Stromal cell of bone marrow (primary cell): ENCODE measurements at places on chromosomes 11 and 22.

GRCh38 chr11:35049859-35050531 is 89.0 kb upstream of the CD44 start:
- DNase-seq = no peak

DNA sequence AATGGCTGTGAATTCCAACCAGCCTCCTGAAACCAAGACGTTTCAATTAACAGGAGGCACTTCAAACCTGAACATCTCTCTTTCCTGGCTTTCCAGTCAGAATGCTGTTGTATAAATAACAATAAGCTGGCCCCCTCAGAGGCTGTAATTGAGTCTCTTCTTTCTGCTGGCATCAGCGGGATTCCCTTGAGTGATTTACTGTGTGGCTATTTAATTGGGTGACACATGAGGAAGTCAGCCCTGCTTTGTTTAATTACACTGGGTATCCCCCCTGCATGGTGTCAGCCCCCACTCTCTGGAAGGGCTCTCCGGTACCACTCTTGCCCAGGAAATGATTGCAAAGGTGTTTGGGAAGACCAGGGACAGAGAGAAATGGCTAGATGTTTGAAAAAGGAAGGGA is 101.6 kb downstream of the NTM start:
- DNase-seq = no peak

- DNase-seq = no peak
These were observed 8.3 kb upstream of the FGF19 start for GRCh38 chr11:69711822-69712801.

GRCh38 chr11:36508743-36509142 is 1.3 kb downstream of the TRAF6 start:
- DNase-seq = no peak

- no peak for DNase-seq
These were observed 88.4 kb downstream of the TTC17 start for GRCh38 chr11:43447151-43447550.

GRCh38 chr11:73372375-73372993 is 3.7 kb upstream of the RELT start:
- DNase-seq = no peak

DNA sequence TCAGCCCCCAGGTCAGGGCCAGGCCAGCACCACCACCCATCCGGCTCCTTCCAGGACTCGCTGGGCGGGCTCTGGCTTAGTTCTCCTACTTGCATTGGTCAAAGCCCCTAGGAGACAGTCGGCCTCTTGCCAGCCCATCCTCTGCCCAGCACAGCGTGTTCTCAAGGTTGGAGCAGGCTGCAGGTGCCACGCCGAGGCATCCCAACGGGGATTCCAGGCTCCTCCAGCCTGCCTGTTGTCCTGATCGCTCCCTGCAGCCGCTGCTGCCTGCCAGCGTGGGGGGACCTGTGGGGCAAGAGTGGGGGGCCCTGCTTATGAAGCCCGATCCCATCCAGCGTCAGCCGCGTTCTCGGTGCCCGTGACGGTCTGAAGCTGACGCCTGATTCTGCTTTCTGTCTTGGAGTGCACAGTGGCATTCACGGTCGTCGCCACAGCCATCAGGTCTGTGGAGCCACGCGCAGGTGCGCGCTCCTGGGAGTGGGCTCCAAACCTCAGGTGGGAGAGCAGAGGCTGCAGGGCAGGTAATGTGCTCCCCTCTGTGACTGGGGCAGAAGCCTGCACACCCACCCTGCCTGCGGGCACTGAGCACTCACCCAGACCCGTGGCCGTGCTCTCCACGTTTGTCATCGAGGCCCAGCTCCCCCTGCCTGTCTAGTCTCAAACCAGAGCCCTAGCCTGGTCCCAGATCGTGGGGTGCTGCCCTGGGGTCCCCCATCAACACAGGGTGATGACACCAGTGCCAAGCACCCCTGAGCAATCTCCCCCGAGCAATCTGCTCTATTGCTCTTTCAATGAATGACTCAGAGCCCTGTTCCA is 991.6 kb downstream of the BRD1 start:
- DNase-seq = no peak

GRCh38 chr22:44595841-44596341 is 97.9 kb upstream of the RTL6 start:
- no peak for DNase-seq

DNA sequence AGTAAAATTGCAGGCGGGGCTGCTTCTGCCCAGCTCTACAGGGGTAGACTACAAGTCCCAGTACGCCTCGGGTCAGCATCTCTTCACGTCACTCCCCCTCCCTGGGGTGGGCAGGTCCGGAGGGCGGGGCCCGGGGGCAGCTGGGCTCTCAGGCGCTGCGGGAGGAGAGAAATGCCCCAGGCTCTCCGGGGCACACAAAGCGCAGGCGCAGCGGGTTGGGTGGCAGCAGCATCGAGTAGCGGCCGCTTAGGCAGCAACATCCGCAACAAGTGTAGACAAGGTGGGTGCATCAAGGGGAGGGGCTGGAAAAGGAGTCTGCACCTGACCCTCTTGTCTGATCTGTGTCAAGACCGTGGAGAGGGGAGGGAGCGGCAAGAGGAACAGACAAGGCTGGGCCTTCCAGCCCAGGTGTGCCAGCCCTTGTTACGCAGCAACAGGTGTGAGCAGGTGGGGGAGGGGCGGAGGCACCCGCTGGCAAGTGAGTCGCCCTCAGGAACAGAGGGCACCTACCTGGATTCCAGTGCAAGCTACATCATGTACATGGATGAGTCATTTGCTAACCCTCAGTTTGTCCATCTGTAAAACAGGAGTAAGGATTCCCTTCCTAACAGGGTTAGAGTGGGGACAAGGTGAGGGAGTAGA is 1.2 kb downstream of the PLEKHB1 start:
- peak; percentile 57 for DNase-seq

GRCh38 chr11:99739464-99740089 is 718.8 kb downstream of the CNTN5 start:
- peak; percentile 3 for DNase-seq

DNA sequence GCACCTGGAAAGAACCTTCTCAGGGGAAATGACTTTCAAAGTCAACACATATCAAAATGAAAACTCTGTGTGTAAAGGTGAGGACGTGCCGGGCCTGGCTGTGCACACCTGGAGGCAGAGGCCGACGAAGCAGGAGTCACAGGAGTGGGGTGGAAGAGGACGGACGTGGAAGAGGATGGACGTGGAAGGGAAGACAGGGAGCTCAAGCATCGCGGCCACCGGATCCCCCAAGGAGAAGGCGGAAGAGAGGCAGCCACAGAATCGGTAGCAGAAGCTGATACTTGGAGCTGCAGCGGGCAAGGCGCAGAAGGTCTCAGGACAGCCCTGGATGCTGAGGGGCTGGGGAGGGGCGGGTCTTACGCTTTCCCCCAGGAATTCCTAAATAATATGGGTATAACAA is 519.8 kb downstream of the BRD1 start:
- DNase-seq = no peak

GRCh38 chr11:103332409-103332808 is 223.2 kb downstream of the DYNC2H1 start:
- no peak for DNase-seq

- DNase-seq = no peak
These were observed 33.8 kb downstream of the CASP4 start for GRCh38 chr11:104934594-104934993.

GRCh38 chr11:36558571-36559413 is 9.0 kb upstream of the RAG1 start:
- no peak for DNase-seq

GRCh38 chr11:110508786-110509185 is 79.0 kb downstream of the FDX1 start:
- DNase-seq = no peak

DNA sequence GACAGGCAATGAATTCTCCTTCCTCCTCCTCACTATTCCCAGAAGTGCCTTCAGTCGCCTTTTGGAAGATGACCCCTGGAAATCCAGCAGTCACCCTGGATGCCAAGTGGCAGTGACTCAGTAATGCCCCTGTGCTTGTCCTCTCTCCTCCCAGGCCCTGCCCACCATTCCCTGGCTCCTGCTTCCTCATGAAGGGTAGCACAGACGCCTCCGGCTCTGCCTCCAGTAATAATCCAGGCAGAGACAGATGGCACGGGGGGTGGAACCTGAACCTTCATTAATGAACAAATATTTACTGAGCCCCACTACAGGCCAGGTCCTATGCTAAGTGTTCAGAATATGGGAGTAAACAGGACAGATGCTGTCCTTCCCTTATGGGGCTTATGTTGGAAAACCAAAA is 23.2 kb downstream of the SYT13 start:
- no peak for DNase-seq

DNA sequence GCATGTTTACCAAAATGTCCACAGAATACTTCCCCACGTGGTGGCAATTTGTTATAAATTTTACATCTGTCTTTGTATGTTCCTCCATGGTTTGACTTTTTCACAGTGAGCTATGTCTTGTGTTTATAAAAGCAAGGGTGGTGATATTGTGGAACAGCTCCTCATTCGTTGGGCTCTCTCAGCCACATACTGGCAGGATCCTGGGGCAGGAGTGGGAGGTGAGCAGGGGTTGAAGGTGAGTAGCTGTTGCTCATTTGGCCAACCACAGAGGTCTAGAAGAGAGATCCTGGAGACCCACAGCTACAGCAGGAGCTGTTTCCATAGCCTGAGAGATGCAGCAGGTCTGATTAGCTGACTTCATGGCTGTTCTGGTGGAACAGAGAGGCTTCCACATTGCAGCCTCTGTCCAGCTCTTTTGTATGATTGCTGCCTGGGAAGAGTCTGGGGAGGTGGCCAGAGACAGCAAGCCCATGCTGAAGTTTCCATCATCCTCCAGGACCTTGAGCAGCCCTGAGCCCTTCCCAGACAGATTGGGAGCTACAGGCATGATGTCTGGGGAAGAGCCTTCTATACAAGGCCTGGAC is 128.1 kb downstream of the LDLRAD3 start:
- no peak for DNase-seq

DNA sequence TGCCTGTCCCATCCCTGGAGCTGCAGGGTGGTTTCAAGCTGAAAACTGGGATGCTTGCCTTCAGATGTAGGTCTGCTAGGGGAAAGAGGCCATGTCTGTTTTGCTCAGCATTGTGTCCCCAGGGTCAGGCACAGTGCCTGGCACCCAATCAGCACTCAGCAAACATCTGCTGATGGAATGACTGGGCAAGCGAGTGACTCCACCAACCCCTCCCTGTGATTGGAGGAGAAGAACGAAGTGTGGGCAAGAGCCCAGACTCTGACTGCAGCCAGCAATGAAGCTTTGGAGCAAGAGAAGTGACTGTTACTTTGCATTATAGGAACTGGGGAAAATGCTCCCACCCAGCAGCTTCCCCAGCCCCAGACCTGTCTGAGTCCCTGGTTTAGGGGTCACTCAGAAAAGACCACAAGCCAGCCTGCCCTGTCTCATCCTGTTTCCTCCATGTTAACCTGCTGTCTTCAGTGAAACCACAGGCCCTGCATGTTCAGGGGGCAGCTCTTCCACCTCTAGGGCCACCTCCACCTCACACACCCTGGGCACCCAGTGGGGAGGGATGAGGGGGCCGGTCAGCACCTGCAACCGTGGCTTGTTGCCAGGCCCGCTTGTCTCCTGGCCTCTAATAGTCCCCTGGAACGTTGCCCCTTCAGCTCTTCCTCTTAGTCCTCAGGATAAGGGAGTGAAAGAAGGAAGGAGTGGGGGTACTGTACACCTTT is 147.4 kb downstream of the TRIM29 start:
- DNase-seq = peak; percentile 24

- DNase-seq = no peak
These were observed 529.5 kb downstream of the SOX6 start for GRCh38 chr11:15826826-15827225.

DNA sequence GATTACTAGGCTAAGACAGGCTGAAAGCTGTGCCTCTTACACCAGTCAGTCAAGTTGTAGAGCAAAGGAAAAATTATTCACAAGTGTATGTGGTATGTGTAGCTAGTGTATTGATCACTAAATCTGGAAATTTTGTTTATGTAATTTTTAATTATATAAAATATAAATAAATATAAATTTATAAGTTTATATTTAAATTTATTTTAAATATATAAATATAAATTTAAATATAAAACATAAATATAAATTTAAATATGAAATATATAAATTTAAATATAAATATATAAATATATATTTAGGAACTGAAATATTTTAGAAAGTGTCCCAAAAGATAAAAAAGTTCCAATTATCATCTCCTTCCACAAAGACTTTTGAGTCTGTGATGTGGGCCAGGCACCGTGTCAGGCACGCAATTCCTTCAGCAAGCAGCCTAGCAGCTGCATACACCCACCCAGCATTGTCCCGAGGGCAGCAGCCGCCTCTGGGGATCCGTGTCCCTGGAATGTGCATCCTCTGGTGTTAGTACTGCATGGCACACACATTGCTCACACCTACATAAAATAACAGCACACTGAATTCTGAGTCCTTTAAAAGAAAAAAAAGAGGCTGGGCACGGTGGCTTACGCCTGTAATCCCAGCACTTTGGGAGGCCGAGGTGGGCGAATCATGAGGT is 1098.0 kb downstream of the BRD1 start:
- DNase-seq = no peak

DNA sequence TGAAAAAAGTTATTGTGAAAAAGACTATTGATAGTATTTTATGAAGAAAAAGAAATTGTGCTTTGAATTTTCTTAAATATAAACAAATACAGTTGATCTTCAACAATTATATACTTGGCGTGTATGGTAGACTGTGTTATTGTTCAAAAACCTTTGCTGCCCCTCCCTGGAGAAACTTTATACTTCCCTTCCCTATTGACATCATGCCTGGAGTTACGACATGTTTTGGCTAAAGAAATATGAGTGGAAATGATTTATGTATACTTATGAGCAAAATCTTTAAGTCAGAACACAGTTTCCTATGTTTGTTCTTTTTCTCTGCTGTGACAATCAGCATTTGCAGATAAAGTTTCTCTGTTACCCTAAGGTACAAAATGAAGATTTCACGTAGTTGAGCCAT is 243.8 kb downstream of the TMEM135 start:
- DNase-seq = peak; percentile 83

GRCh38 chr22:39431821-39432251 is 25.0 kb upstream of the MGAT3 start:
- peak; percentile 37 for DNase-seq

- no peak for DNase-seq
These were observed 377.6 kb downstream of the CADM1 start for GRCh38 chr11:115126515-115127208.

DNA sequence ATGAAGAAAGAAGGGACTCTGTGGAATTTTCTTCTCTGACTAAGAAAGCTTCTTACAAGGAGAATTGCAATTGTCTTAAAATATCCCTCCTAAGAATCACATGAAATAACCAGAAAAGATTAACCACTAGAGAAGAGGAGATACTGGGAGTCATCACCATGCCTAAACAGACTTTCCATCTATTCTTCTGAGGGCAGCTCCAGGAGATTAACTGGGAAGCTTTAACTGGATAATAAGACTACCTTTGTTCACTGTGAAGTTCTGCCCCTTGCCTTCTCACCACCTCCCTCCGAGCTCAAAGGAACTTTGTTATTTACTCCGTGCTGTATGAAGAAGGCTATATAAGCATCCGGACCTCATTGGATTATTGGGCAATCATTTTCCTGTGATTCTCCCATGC is 24.5 kb upstream of the MMP7 start:
- no peak for DNase-seq

GRCh38 chr11:101436511-101437142 is 147.2 kb downstream of the TRPC6 start:
- no peak for DNase-seq

DNA sequence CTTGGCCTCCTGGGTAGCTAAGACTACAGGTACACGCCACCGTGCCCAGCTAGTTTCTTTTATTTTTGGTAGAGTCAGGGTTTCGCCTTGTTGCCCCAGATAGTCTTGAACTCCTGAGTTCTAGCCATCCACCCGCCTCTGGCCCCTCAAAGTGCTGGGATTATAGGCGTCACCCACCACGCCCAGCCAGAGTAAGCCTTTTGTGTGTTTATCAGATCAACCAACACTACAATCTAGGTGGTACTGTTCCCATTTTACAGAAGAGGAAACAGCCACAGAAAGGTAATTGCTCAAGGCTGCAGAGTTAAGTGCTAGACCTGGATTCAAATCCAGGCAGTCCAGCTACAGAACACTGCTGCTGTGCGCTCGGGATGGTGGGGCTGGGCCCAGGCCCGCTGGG is 3.1 kb downstream of the TOMM22 start:
- DNase-seq = no peak
